ENCODE measurements at places on chromosomes 16 and 17.

DNA sequence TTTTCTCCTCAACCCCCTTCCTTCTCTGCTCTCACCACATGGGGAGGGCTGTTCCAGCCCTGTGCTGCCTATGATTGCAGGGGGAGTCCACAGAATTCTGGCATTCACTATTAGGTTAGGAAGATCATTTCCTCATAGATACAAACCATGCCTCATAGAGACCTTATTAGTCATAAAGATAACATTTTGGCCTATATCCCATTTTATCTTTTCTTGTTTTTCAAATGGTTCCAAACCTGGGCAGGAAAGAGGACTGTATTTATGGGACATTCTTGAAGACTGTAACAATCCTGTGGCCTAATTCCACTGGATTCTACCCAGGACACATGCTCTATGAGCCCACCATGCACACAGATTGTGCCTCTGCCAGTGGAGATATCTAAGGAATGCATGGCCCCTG, 51.7 kb downstream of the ASIC2 start:
- no peak for DNase-seq

- no peak for DNase-seq
These were observed 9.2 kb downstream of the ASPSCR1 start for GRCh38 chr17:81986606-81987005.

DNA sequence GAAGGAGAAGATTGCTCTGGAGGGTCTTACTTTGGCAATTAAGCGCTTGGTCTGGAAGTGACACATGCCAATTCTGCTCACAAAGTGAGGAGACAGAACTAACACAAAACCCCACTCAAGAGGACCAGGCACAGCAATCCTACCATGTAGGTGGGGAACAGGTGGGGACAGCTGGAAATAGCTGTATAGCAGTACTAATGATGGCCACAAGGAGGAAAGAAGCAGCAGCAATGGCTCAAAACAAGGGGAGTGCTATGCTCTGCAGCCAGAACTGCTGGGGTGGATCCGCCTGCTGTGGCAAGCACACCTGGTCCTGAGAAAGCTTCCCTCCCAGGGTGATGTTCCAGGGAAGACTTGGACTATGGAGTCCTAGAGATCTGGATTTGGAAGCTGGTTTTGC, 17.0 kb upstream of the TMEM132E start:
- DNase-seq: no peak

GRCh38 chr16:58499615-58500351, at the start of gene NDRG4:
Gene NDRG4 (plus strand): TSS chr16:58500143. CDS start chr16:58500249, 106 bp downstream.
- DNase-seq: peak; percentile 13

- DNase-seq: no peak
These were observed 12.5 kb downstream of the ADCY9 start for GRCh38 chr16:4103745-4104144.

GRCh38 chr16:13067648-13068047, 166.2 kb downstream of the SHISA9 start:
- no peak for DNase-seq

GRCh38 chr17:59451706-59452105, 113.7 kb upstream of the DHX40 start:
- DNase-seq: no peak

DNA sequence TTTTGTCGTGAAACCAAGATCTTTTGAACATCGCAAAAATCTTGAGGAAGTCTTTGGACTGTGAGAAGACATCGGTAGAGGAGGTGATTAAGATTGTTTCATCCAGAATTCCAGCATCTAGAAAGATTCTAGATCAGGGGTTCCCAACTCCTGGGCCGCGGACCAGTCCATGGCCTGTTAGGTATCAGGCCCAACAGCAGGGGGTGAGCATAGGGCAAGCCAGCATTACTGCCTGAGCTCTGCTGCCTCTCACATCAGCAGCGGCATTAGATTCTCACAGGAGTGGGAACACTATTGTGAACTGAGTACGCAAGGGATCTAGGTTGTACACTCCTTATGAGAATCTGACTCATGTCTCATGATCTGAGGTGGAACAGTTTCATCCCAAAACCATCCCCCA, 600.6 kb upstream of the CDH11 start:
- DNase-seq: no peak

GRCh38 chr17:63434951-63435571, 11.0 kb downstream of the CYB561 start:
- DNase-seq: peak; percentile 62

GRCh38 chr17:47816947-47817346, 4.6 kb downstream of the OSBPL7 start:
- no peak for DNase-seq

- DNase-seq: no peak
These were observed 3.6 kb downstream of the CLEC19A start for GRCh38 chr16:19288872-19289799.

DNA sequence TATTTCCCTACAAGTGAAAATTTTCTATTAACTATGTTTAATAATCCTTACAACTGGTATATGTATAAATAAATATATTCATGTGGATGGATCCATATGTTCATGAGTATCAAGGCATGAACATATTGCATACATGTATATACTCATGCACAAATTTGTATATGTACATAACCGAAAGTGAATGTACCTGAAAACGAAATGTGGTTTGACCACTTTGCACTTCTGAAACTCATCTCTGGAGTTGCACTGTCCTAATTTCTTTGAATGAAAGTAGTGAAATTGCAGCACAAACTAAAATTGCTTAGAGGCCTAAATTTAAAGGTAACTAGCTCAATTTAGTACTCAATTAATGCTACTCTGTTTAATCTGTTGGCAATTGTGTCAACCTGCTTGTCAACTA, 27.4 kb upstream of the GNAO1 start:
- DNase-seq: no peak

DNA sequence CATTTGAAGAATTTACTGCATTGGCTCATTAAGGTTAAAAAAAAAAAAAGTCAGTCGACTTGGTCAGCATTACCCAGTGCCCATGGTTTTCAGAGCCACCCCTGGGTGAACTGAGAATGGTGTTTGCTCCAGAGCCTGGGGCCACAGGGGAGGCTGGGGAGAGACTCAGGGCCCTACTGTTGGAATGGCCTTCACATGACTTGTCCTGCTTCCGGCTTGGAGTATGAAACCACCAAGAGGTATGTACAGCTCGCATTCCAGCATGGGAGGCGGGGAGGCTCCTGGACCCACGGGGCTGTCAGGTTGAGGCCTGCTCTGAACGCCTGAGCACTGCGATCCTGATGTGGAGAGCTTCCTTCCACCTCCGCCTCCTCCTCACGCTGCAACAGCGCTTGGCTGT, 36.8 kb downstream of the MSI2 start:
- DNase-seq: no peak

DNA sequence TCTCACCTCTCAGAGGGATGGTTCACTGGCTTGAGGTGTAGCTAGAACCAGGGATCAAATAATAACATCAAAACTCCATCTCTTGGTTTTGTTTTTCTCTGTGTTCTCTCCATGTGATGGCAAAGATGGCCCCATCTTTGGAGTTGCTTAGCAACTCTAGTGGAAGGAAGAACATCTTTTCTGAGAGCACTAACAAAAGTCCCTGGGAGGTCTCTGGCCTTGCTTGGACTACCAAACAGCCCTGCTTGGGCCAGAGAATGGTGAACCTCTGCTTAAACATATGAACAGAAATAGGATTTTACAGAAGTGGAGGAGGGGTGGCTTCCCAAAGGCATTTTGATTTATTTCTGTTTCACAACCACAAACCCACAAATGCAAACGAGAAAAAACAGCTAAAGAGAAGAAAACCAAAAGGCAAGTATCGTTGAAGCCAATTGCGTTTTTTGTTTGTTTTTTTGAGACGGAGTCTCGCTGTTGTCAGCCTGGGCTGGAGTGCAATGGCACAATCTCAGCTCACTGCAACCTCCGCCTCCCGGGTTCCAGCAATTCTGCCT, 13.2 kb downstream of the GABARAPL2 start:
- DNase-seq: no peak

DNA sequence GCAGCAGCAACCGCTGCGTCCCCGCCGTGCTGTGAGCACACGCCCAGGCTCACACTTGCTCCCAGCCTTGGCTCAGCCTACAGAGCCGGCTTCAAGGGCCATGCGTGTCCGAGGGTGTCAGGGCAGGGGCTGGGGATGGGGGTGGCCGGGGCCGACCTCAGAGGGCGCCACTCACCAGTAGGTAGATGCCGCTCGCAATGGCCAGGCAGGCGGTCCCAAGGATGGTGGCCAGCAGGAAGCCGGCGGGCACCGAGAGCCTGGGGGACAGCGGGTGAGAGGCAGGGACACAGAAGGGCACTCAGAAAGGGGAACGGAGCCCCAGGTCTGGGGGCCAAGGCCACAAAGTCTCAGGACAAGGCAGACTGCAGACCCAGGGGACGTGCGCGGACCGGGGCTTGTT, 4.9 kb downstream of the CYBA start:
- DNase-seq: no peak

DNA sequence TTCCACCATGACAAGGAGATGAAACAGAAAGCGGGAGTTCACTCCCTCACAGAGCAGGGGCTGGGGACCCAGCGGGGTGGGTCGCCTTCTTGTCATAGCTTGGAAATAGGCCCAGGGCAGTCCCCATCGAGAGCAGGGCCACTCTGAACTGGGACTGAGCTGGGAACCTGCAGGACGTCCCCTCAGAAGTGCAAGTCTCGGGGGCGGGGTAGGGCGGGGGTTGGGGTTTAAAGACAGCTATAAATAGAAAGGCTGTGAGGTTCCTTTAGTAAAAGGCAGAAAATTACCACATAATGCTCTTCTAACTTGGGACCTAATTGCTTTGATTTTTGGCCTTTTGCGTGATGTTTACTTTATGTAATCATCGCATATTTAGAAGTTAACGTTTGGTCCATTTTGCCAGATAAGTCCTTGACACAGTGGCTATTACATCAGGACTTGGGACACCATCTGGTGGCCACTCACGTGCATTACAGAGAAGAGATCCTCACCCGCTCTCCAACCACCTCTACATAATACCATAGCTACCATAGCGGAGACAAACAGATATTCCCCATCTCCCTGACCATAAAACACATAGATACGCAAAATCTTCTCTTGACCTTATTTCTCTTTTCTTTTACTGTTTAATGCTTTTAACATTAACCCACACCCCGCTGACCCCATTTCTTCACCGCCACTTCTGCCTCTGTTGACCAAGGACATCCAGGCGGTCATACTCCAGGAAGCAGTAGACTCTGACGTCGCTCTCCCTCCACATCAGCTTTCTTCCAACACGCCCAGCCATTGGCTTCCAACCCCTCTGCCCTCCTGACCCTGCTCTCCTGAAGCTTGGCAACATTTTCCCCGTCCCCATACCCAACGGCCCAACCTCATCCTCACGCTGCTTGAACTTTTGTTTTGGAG, 27.5 kb upstream of the PIK3R6 start:
- DNase-seq: peak; percentile 92

GRCh38 chr16:56345406-56346050, 79.8 kb downstream of the AMFR start:
- DNase-seq: no peak

GRCh38 chr17:57277923-57278604, 21.7 kb downstream of the MSI2 start:
- no peak for DNase-seq

GRCh38 chr16:56255904-56256303, 64.6 kb downstream of the GNAO1 start:
- DNase-seq: no peak

- DNase-seq: no peak
These were observed 26.9 kb downstream of the RGS9 start for GRCh38 chr17:65163990-65164495.

- no peak for DNase-seq
These were observed 137.1 kb downstream of the TRIM37 start for GRCh38 chr17:58969612-58970011.

DNA sequence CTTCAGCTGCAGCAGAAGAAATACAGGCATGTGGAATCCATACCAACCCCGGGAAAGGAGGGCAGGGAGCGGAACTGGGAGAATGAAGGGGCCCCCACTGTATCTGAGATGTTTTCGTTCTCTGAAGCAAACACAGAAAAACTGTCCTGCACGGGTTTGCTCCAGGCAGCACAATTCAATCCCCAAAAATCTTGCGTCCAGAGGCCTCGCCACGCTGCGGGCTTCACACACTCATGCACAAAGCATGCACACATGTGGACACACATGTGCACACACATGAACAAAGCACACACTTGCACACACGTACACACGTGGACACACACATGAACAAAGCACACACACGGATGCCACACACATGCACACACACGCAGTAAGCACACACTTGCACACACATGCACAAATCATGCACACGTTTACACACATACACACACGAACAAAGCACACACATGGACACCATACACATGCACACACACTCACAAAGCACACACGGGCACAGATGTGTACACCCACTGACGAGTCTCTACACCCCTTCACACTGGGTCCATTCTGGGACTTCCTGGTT, 27.3 kb downstream of the COX4I1 start:
- no peak for DNase-seq

DNA sequence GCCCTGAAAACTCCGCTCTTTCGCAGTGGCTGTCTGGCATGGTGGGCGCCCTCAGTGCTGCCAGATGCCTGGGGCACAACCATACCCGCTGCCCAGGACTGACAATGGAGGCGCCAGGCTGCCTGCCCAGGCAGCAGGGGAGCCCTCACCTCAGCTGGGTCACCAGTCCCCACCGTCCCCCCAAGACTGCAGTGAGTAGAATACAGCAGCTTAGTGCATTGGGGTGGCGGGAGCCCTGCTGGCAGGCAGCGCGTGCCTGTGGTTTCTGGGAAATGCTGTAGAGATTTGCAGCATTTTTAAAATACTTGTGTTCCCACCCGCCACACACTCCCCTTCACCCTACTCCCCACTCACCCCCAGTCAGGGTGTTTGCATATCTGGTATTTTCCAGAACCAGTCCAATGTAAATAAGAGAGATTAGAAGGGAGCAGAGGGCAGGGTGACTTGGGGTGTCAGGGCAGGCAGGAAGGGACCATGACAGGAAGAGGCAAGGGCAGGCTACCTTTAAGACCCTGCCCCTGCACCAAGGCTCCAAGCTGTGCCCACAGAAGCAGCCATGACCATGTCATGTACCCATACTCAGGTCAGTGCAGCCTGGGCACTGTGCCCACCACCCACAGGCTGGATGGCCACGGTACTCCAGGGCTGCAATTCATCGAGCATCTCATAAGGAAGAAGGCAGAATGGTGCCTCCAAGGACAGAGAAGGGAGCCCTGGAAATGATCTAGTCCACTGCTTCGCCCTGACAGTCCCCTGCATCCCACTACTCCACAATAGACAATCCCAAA, 21.5 kb downstream of the MYO18A start:
- DNase-seq: no peak

GRCh38 chr17:48439110-48439850, 9.3 kb upstream of the SKAP1 start:
- DNase-seq: peak; percentile 56

DNA sequence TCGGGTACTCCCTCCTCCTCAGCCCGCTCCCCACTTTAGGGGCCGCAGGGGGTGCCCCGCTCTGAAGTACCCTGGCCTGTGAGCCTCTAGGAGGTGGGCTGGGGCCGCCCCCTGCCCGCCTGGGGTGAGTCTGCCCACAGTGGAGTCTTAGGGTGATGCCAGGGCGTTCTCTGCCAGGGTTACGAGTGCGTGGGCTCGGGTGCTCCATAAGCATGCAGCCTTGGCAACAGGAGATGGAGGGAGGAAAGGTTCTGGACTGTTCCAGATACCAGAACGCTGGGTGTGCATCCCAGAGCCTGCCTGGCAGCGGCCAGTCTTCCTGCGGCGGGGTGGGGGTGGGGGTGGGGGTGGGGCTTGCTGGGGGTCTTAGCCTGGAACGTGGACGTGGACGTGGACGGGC, 15.9 kb downstream of the CACNA1H start:
- DNase-seq: no peak

GRCh38 chr17:48014595-48015111, 22.9 kb downstream of the COPZ2 start:
- DNase-seq: peak; percentile 18
